Cardiac muscle cell (in vitro differentiated cells and primary cell): ENCODE measurements at places on chromosomes 3 and 15.

- DNase-seq = no peak
Observed at GRCh38 chr3:14783480-14784086, 35.2 kb upstream of the FGD5 start.

GRCh38 chr3:146814601-146815315 lies 209.6 kb upstream of the PLSCR5 start:
- no peak for DNase-seq

DNA sequence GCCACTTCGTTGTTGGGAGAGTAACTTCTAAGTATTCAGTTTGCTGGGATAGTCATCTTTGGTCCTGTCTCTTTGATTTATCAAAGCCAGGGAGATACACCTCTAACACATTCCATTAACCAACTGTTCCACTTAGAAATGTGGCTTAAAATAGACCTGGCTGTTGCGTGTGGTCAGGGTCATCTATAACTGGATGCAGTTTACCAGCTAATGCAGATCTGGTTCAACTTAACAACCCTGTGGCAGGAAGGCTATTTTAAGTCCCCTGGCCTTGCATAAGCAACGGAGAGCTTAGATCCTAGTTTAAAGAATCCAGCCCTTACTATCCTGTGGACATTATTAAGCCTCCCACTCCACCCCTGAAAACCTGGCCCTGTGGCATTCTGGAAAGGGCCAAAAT lies 28.1 kb upstream of the CAPN3 start:
- peak; percentile 89 for DNase-seq

GRCh38 chr15:99387421-99388168 lies 136.3 kb downstream of the LRRC28 start:
- DNase-seq = no peak

DNA sequence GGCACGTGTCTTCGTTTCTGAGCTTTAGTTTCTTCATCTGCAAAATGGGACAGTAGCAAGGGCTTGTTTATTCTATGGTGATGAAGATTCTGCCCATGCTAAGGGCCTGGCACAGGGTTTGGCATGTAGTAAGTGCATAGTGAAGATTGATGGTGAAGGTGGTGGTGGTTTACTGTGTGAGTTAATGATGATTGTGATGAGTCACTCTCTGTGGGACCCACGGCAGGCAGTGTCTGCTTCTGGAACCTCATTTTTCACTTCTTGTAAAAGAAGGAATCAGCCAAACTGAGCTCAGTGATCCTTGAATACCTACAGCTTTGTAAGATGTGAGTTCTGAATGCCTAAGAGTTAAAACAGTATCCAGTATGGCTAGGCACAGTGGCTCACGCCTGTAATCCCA lies 86.2 kb upstream of the LRTM1 start:
- DNase-seq = no peak

GRCh38 chr15:39651881-39652280 lies 71.0 kb downstream of the THBS1 start:
- DNase-seq = no peak

GRCh38 chr3:194745422-194746184 lies 59.9 kb downstream of the FAM43A start:
- DNase-seq = no peak

- no peak for DNase-seq
Observed at GRCh38 chr3:176009256-176009655, 1150.1 kb downstream of the NAALADL2 start.

DNA sequence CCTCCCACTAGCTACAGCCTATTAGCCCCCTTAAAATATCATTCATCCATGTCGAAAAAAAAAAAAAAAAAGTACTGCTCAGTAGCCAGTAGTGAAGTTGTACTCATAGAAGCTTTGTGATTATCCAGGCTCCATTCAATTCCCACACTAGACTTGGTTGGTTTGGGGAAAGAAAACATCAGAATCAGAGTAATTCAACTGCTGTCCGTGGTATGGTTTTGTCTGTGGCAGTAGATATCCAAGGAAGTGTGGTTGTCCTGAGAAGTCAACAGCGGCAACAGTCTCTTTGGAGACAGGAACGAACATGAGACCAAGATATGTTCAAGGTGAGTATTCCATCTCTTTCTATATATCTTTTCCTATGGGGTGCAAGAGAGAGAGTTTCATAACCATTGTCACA lies 99.2 kb downstream of the GOLIM4 start:
- no peak for DNase-seq

DNA sequence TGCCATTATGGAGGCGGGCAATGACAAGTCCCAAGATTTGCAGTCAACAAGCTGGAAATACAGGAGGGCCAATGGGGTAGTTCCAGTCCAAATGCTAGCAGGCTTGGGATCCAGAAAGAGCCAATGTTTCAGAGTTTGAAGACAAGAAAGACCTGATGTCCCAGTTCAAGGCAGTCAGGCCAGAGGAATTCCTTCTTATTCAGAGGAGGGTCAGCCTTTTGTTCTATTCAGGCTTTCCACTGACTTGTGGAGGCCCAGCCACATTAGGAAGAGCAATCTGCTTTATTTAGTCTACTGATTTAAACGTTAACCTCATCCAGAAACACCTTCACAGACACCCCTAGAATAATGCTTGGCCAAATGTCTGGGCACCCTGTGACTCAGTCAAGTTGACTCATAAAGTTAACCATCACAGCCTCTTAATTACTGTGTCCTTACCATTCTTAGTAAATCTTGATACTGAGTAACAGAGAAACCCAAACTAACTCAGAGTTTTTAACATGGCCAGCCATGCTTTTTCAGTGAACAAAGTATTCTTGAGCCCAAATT lies 50.9 kb upstream of the NPHP3 start:
- no peak for DNase-seq

- no peak for DNase-seq
Observed at GRCh38 chr3:15347063-15347736, 14.8 kb upstream of the SH3BP5 start.

- no peak for DNase-seq
Observed at GRCh38 chr3:187617213-187617612, 53.0 kb downstream of the SST start.

DNA sequence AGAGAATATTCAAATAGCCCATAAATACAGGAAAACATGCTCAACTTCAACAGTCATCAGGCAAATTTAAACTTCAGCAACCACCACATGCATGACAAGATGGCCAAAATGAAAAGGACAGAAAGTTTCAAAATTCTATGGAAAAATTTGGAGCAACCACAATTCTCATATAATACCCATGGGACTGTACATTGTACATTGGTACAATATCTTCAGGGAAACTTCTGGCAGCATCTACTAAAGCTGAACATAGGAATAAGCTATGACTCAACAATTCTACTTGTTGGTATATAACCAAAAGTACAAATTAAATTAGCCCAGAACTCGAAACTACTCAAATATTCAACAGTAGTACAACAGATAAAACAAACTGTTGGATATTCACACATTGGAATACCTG lies 847.6 kb downstream of the TBL1XR1 start:
- DNase-seq = no peak

- DNase-seq = no peak
Observed at GRCh38 chr3:107413264-107413663, 36.0 kb downstream of the CCDC54 start.

- no peak for DNase-seq
Observed at GRCh38 chr15:79294075-79294474, 11.6 kb downstream of the ANKRD34C start.

DNA sequence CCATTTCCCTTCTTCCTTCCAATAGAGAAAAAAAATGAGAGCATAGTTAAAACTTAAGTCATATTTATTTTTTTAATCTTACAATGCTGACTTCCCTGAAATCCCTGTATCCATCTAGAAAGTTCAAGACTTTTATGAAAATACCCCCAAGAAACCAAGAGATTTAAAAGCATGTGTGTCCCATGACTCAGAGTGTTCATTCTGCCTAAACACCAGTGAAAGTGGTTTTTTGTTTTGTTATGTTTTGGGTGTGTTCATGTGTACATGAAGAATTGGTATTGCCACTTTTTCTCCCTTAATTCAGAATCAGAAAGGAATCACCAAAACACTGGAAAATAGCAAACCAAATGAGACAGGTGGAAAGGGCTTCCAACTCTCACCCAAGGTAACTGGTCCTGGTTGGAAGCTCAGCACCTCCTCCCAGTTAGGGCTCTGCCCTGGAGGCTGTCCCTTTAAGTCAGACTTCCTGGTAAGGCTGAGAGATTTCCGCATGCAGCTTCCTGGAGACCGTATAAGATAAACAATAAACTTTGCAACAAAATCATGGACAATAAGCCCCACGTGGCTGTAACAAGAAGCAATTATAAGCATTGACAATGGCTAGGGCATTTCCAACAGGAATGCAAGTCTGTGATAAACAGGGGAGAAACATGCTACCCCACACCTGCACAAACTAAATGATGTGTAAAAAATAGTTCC lies 121.9 kb upstream of the ARHGEF3 start:
- DNase-seq = no peak

DNA sequence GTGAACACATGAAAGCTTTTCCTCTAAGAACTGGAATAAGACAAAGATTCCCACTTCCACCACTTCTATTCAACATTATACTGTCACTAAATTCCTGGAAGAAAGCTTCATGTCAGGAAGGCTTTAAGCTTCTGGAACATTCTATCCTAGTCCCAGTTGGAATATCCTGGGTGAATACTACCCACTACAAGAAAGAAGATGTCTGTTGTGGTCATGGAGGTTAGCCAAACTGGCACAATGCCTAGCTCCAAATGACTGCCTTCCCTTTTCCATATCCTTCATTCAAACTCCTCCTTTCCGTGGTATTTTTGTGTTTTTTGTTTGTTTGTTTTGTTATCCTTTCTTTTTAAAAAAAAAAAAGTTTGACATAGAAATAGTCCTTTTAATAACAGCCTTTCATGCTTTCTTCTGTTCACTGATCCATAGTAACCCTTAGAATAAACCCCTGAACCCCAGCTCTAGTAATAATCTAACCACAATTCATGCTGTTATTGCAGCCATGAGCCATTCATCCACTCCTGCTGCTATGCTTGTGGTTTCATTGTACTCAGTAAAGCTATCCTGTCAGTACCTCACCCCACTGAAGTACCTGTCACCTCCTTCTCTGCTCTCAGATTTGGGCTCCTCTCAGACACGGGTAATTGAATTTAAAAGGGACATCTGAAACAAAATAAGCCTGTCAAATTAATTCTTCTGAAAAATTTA lies 447.5 kb downstream of the IGSF11 start:
- peak; percentile 3 for DNase-seq

GRCh38 chr3:186237915-186238314 lies 124.1 kb downstream of the DGKG start:
- DNase-seq = no peak

DNA sequence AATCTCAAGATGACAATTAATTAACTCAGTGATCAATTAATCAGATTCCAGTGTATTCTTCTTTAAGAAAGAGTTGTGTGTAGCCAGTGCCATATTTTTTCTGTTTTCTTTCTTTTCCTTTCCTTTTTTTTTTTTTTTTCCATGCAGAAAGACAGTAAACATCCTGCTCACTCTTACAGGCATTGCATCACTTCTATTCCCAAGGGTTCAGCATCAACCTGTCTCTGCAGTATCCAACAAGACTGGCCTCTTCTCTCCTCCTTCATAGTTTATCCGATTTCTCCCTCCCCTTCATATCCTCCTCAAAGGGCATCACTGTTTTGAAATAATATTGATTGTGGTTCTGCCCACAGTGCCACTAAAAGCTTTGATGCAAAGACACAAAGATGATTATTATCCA lies 17.0 kb upstream of the SLC9A9 start:
- peak; percentile 61 for DNase-seq

GRCh38 chr15:61069394-61070075 lies 159.6 kb downstream of the RORA start:
- DNase-seq = no peak

DNA sequence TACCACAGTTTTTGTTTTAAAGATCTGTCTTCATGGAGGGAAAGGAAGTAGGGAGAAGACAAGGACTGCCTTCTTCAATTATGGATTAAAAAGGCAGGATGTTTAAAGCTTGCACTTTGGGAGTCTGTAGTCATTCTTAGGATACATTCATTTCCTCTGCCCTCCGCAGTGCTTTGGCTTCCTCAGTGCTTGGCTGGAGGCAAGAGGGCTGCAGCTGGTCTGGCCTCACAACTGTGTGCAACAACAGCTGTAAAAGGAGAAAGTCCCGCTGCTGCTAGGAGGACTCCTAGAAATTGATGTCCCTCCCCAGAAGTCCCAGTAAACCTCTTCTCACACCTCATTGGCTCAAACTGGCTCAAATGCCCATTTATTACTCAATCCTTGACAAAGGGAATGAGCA lies 54.4 kb upstream of the PPP2R3A start:
- no peak for DNase-seq

- DNase-seq = no peak
Observed at GRCh38 chr3:194801461-194802432, 116.1 kb downstream of the FAM43A start.

- DNase-seq = peak; percentile 79
Observed at GRCh38 chr15:48965972-48966371, 2.3 kb upstream of the SHC4 start.

- DNase-seq = peak; percentile 65
Observed at GRCh38 chr3:100992231-100993012, 799 bp downstream of the ABI3BP start.
